ENCODE measurements at places on chromosomes 13 and 19.

GRCh38 chr13:49643035-49643646 is 14.8 kb downstream of the ARL11 start:
- H3K27me3 ChIP-seq = no peaks in the 10 kb centered on the region
- peak overlapping the region; percentile 12 for H3K27ac ChIP-seq
- no peaks in the 10 kb centered on the region for H3K36me3 ChIP-seq
- H3K4me3 ChIP-seq = no peak overlapping the region
- no peak for DNase-seq
- no peaks in the 10 kb centered on the region for H3K4me1 ChIP-seq

DNA sequence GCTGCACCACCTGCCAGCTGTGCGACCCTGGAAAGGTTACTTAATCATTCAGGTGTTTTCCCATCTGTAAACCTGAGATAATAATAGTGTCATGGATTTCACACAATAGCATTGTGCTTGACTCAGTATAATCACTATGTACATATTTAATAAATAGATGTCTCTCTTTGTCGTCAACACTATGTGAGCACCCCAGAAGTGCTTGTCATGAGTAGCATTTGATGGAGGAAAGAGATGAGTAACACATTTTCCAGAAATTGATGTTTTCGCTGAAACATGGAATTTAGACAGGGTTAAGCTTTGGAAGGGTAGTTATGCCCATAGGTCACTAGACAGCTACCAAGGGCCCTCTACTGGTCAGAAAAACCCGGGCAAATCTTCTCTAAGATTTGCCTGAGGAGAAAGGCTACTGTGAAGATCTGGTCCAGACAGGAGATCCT is 9.5 kb upstream of the MBNL2 start:
- no peaks in the 10 kb centered on the region for H3K36me3 ChIP-seq
- no peak for DNase-seq
- H3K4me1 ChIP-seq = no peaks in the 10 kb centered on the region
- H3K4me3 ChIP-seq = no peak overlapping the region
- H3K27ac ChIP-seq = no peak overlapping the region
- H3K27me3 ChIP-seq = no peaks in the 10 kb centered on the region

DNA sequence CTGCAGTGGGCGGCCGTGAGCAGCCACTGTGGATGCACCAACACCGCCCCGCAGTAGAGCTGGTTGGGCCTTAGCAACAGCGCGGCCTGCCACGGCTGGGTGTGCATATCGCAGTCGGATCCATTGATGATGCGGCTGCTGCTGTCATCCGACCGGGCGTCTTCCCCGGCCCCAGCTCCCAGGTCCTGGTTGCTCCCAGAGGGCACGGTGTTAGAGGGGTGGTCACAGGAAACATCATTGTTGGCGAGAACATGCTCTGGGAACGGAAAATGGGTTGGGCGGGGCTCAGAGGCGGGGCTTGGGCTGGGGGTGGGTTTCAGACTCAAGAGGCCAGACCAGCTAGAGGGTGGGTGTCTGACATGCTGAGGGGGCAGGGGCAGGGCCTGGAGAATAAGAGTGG is 3.0 kb downstream of the KLK5 start:
- no peak overlapping the region for H3K27ac ChIP-seq
- no peaks in the 10 kb centered on the region for H3K27me3 ChIP-seq
- no peaks in the 10 kb centered on the region for H3K36me3 ChIP-seq
- no peak overlapping the region for H3K4me3 ChIP-seq
- H3K4me1 ChIP-seq = no peaks in the 10 kb centered on the region
- no peak for DNase-seq

DNA sequence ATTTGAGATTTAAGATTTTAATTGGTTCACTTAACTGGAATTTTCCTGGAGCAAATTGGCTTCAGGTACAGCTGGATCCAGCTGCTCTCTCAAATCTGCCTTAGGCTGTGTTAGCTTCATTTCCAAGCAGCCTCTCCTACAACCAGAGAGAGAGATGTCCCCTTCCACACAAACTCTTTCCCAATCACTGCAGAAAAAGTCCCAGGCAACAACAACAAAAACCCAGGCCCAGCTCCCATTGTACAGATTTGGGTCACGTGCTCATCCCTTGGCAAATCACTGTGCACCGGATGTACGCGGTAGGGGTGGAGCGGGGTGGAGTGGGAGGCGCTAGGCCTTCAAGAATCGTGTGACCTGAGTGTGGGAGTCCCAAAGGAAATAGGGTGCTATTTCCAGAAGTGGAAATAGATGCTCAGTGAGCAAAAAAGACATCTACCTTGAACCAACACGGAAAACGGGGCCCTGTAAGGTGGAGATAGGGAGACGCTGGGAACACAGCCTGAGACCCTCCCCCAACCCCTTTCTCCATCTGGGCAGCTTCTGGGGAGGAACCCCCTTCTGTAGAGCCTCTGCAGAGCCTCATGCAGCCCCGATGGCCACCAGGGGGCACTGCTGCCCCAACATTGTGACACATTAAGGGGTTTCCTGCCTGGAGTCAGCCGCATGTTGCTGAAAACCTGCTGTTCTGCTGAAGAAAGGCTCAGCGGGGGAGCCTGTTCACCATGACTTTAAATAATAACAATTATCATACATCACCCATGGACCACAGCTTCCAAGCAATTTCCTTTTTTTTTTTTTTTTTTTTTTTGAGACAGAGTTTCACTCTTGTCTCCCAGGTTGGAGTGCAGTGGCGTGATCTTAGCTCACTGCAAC is 25.4 kb downstream of the HPN start:
- H3K4me3 ChIP-seq = no peak overlapping the region
- H3K27ac ChIP-seq = no peak overlapping the region
- no peaks in the 10 kb centered on the region for H3K4me1 ChIP-seq
- H3K36me3 ChIP-seq = no peaks in the 10 kb centered on the region

DNA sequence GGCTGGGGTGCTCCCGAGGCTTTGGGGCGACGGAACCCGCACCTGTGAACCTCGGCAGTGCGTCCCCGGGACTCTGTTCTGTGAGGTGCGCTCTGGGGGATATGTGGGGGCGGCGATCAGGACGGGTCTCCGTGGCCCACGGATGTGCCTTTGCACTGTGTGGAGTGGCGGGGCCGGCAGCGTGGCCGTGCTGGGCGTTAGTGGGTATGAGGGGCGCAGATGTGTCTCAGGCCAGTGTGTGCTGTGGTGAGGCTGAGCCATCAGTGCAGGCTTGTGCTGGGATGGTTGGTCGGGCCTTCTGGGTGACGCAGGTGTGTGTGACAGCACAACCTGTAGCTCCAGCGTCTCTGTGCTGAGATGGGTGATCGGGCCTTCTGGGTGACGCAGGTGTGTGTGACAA is 16.9 kb downstream of the ZNF331 start:
- peak overlapping the region; percentile 67 for H3K4me3 ChIP-seq
- no peaks in the 10 kb centered on the region for H3K4me1 ChIP-seq
- H3K36me3 ChIP-seq = no peaks in the 10 kb centered on the region
- H3K27me3 ChIP-seq = no peaks in the 10 kb centered on the region

DNA sequence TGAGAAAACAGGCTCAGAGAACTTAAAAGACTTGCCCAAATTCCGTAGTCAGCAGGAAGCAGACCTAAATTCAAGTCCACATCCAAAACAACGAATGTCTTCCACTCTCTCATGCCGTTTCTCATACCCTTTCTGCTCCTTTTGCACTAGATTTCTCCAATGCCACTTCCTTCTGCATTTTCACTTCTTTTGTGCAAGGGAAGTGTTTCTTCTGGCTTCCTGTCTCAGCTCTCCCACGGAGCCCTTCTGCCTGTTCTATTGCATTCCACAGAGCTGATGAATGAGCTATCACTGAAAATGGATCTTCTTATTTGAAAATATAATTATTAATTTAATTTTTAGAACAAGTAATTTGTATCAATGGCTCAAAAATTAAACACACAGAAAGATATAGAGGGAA is 56.1 kb upstream of the STK24 start:
- no peak overlapping the region for H3K27ac ChIP-seq
- DNase-seq = no peak
- H3K4me3 ChIP-seq = no peak overlapping the region
- H3K4me1 ChIP-seq = no peaks in the 10 kb centered on the region
- no peaks in the 10 kb centered on the region for H3K36me3 ChIP-seq
- no peaks in the 10 kb centered on the region for H3K27me3 ChIP-seq

- DNase-seq = no peak
- no peaks in the 10 kb centered on the region for H3K27me3 ChIP-seq
- no peak overlapping the region for H3K4me3 ChIP-seq
- no peaks in the 10 kb centered on the region for H3K36me3 ChIP-seq
- H3K27ac ChIP-seq = no peak overlapping the region
These were observed 105.5 kb downstream of the TEX26 start for GRCh38 chr13:31037874-31038500.

DNA sequence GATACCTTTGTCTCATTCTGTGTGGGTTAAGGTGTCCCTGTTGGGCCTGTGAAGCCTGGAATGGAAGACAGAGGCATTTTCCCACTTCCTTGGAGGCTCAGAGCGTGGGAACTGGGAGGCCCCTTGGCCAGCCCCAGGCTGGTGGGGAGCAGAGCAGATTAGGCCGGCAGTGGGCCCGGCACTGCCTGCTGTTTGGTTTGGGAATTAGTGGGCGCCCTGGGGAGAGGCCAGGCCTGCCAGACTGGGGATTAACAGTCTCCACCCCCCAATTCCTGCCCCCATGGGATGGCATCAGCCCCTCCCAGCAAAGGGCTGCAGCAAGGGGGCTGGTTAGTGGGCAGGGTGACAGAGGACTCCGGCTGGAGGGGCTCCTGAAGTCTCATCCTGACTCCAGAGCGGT is 3.1 kb upstream of the BEST2 start:
- peaks cover 44% of the 10 kb centered on the region for H3K36me3 ChIP-seq
- no peak overlapping the region for H3K27ac ChIP-seq
- H3K4me1 ChIP-seq = no peaks in the 10 kb centered on the region
- H3K27me3 ChIP-seq = peaks cover 6% of the 10 kb centered on the region

GRCh38 chr13:41302743-41303142 is 8.3 kb upstream of the NAA16 start:
- no peaks in the 10 kb centered on the region for H3K4me1 ChIP-seq
- no peaks in the 10 kb centered on the region for H3K36me3 ChIP-seq
- no peak for DNase-seq
- no peak overlapping the region for H3K27ac ChIP-seq

DNA sequence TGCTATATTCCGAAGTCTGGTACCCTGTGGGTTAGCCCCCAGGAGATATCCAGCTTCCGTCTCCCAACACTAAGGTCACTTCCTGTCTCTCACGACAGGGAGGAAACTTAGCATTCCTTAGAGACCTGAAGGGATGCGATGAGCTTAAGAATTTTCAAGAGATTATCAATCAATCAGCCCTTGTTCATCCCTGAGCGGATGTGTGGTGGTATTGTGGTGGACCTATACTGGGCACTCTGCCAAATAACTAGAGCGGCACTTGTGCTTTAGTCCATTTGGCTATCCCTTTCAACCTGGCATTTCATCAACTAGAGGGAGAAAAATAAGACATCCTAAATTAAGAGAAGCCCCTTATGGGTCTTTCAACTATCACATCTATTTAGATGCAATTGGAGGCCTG is 30.9 kb upstream of the ZNF562 start:
- no peaks in the 10 kb centered on the region for H3K36me3 ChIP-seq
- no peak overlapping the region for H3K27ac ChIP-seq
- no peak for DNase-seq
- no peaks in the 10 kb centered on the region for H3K27me3 ChIP-seq

GRCh38 chr19:13277104-13277809 is 127.0 kb downstream of the IER2 start:
- no peaks in the 10 kb centered on the region for H3K36me3 ChIP-seq
- no peaks in the 10 kb centered on the region for H3K4me1 ChIP-seq
- no peaks in the 10 kb centered on the region for H3K27me3 ChIP-seq
- no peak overlapping the region for H3K27ac ChIP-seq

DNA sequence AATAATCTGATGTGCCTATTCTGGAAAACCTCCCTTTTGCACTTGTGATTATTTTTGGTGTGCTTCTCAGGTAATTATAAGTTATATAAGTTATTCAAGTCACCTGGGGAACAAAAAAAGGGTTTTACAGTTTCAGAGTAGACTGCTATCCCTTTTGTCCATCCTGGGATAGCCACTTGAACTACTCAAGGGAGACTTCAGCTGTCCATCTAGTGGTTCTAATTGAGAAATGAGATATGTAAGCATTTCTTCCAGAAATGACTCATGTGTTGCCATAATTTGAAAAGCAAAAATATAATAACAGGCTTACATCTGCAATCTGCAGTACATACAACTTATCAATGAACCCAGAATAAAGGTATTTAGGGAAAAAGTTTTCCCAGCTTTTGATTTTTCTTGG is 20.4 kb downstream of the UBL3 start:
- H3K4me1 ChIP-seq = no peaks in the 10 kb centered on the region
- DNase-seq = no peak
- no peak overlapping the region for H3K27ac ChIP-seq

DNA sequence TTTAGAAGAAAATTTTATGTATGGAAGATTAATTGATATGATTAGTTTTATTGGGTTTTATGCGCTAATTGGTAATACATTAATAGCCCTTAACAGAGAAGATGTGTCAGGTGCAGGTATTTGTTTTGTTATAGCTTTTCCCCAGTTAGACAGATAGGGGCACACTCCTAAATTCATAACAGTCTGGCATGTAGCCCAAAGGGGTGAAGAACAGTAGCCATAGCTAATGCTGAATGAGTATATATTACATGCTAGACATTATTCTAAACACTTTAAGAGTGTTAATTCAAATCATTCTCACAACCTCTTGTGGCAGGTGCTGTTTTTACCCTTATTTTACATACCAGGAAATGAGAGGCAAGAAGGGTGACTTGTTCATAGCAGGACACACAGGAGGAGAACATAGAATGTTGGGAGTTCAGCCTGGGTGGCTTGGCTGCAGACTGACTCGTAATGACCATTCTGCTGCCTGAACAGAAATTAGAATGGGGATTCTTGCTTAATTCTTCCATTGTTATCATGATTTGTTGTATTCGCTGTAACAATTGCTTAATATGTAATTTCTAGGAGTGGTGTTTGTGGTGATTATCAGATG is 20.1 kb downstream of the PCCA start:
- DNase-seq = no peak
- no peaks in the 10 kb centered on the region for H3K27me3 ChIP-seq
- no peak overlapping the region for H3K4me3 ChIP-seq
- H3K27ac ChIP-seq = no peak overlapping the region

GRCh38 chr19:13849991-13850909 is 26.7 kb upstream of the NANOS3 start:
- peak overlapping the region; percentile 98 for H3K27ac ChIP-seq
- H3K4me1 ChIP-seq = peaks cover 68% of the 10 kb centered on the region
- H3K27me3 ChIP-seq = no peaks in the 10 kb centered on the region

GRCh38 chr19:29031216-29031615 is 181.7 kb downstream of the UQCRFS1 start:
- no peaks in the 10 kb centered on the region for H3K27me3 ChIP-seq
- no peak overlapping the region for H3K27ac ChIP-seq
- no peak for DNase-seq

All from sigmoid colon (tissue), 7 donors.